DND-41 (cell line): ENCODE measurements at places on chromosomes 2 and 18.
A peak's percentile ranks its signal among the peaks of the same experiment; 100 is the strongest.

DNA sequence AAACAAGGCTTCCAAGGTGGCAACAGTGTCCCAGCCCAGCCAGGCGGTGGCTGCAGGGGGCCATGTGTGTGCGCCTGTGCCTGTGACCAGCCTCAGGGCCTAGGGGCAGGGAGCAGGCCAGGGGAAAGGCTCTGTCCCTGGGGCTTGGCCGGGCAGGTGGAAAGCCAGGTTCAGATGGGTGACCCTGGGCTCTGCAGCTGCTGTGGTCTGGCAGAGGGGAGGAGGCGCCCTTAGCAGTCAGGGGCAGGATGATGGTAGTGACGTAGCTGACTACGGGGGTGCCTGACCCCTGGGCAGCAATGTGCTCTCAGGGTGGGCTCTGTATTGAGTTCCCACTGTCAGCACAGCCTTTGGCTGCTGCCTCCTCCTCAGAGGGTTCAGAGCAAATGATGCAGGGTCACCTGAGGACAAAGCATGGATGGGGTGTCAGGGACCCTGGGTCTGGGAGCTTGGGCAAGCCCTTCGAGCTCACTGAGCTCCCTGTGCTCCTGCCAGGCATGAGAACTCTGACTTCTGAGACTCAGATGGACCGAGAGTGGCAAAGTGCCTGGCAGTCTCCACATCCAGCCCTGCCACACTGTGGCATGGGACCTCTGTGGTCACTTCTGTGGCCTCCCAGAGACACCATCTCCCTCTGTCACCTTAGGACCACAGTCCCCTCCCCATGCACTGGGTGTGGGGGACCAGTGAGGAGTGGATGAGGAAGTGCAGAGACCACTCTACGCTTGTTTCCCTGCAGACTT is 56.6 kb upstream of the ALPP start:
- H3K36me3 ChIP-seq: no peaks in the 10 kb centered on the region
- H3K27me3 ChIP-seq: no peaks in the 10 kb centered on the region
- H3K4me1 ChIP-seq: peaks cover 5% of the 10 kb centered on the region
- no peak for DNase-seq

- no peaks in the 10 kb centered on the region for H3K27me3 ChIP-seq
- H3K36me3 ChIP-seq: no peaks in the 10 kb centered on the region
- no peak overlapping the region for H3K27ac ChIP-seq
- H3K4me3 ChIP-seq: no peak overlapping the region
Observed at GRCh38 chr2:111071600-111072171, 49.0 kb upstream of the BCL2L11 start.

DNA sequence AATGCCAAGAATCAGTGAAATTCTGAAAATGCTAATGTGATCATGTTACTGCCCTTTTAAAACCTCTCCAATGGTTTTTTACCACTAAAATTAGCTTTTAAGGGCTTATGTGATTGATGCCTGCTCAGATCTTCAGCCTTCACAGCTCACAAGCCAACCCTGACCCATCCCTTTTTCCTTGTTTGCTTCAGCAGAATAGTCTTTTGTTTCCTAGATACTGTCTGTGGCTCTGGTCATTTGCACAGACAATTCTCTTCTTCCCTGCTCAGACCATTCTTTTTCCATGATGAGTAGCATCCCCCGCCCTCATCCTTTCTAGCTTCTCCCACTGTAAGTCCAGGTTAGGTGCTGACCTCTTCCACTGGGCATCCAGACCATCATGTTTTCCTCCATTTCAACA is 164.9 kb upstream of the NT5C1B start:
- no peaks in the 10 kb centered on the region for H3K4me1 ChIP-seq
- H3K36me3 ChIP-seq: no peaks in the 10 kb centered on the region
- H3K27ac ChIP-seq: no peak overlapping the region
- no peak for DNase-seq

DNA sequence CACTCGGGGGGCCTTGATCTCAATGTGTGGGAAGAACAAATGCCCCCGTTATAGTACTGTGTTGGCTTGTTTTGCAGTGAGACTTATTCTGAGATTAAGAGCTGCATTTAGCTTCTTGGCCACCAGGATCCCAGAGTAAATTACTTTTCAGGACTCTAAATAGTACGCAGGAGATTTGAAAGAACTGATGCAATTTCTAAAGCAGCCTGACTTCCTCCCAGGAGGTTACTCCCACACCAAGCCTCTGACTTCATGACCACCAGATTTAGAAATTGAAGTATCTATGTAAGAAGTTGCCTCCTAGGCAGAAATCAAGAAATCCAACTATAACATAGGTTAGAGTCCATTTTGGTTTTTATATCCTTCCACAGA is 67.0 kb downstream of the FEZ2 start:
- no peaks in the 10 kb centered on the region for H3K4me1 ChIP-seq
- no peaks in the 10 kb centered on the region for H3K36me3 ChIP-seq
- H3K4me3 ChIP-seq: no peak overlapping the region
- H3K27me3 ChIP-seq: no peaks in the 10 kb centered on the region

- no peaks in the 10 kb centered on the region for H3K4me1 ChIP-seq
- H3K36me3 ChIP-seq: no peaks in the 10 kb centered on the region
- H3K27me3 ChIP-seq: no peaks in the 10 kb centered on the region
- H3K27ac ChIP-seq: no peak overlapping the region
- H3K4me3 ChIP-seq: no peak overlapping the region
Observed at GRCh38 chr2:62382757-62383156, 123.2 kb downstream of the TMEM17 start.

GRCh38 chr2:173866874-173867618 is 98.1 kb downstream of the SP3 start:
- no peaks in the 10 kb centered on the region for H3K36me3 ChIP-seq
- no peak for DNase-seq
- H3K27ac ChIP-seq: no peak overlapping the region
- H3K27me3 ChIP-seq: no peaks in the 10 kb centered on the region
- no peak overlapping the region for H3K4me3 ChIP-seq
- H3K4me1 ChIP-seq: no peaks in the 10 kb centered on the region

GRCh38 chr2:18373664-18374063 is 186.8 kb downstream of the RDH14 start:
- no peaks in the 10 kb centered on the region for H3K4me1 ChIP-seq
- H3K27ac ChIP-seq: no peak overlapping the region

DNA sequence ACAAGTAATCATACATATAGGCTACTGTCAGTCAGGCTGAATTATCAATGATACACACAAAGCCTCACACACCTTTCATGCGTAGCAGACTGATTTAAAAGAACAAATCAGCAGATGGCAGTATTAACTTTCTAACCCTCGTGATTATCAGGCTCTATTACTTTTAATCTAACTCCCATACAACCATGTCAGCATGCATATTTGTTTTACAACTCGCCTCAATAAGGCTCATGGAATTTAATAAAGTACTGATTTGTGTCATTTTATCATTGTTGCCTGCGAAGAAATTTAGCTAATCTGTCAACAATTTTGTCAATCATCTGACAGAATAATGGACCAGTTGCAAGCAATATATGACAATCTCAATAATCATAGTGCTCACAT is 82.8 kb downstream of the SLC25A12 start:
- H3K4me3 ChIP-seq: no peak overlapping the region
- no peaks in the 10 kb centered on the region for H3K4me1 ChIP-seq
- no peaks in the 10 kb centered on the region for H3K27me3 ChIP-seq
- H3K27ac ChIP-seq: no peak overlapping the region

GRCh38 chr18:48832938-48833700 is 117.6 kb downstream of the SMAD7 start:
- no peaks in the 10 kb centered on the region for H3K27me3 ChIP-seq
- DNase-seq: no peak
- no peak overlapping the region for H3K4me3 ChIP-seq
- peaks cover 6% of the 10 kb centered on the region; the same call in 1 of the 2 replicates for H3K4me1 ChIP-seq
- no peaks in the 10 kb centered on the region for H3K36me3 ChIP-seq
- H3K27ac ChIP-seq: peak overlapping the region; percentile 16; the same call in 1 of the 2 replicates

GRCh38 chr18:45687621-45688020 is 36.4 kb upstream of the SLC14A1 start:
- peak overlapping the region; percentile 100 for H3K27ac ChIP-seq
- peaks cover 83% of the 10 kb centered on the region for H3K4me1 ChIP-seq
- no peaks in the 10 kb centered on the region for H3K36me3 ChIP-seq
- H3K27me3 ChIP-seq: no peaks in the 10 kb centered on the region
- peak overlapping the region; percentile 58 for H3K4me3 ChIP-seq

GRCh38 chr2:100274076-100274475 is 48.2 kb downstream of the LONRF2 start:
- H3K36me3 ChIP-seq: no peaks in the 10 kb centered on the region
- DNase-seq: no peak
- no peaks in the 10 kb centered on the region for H3K27me3 ChIP-seq
- peaks cover 11% of the 10 kb centered on the region for H3K4me1 ChIP-seq

DNA sequence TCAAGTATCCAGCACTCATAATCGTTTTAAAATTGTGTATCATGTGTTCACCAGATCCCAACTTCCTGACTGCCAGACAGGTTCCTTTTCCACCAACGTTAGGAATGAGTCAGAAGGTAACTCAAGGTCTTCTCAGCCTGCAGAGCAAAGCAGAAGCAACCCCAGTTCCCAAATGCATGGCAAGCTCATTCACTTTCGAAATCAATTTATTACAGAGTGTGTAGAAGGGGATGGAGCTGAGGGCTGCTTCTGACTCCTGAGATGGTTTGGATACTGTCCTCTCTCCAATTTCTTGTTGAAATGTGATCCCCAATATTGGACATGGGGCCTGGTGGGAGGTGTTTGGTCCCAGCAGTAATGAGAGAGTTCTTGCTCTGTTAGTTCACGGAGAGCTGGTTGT is 114.5 kb downstream of the PIEZO2 start:
- no peak for DNase-seq
- no peak overlapping the region for H3K4me3 ChIP-seq
- no peaks in the 10 kb centered on the region for H3K36me3 ChIP-seq
- no peaks in the 10 kb centered on the region for H3K4me1 ChIP-seq

DNA sequence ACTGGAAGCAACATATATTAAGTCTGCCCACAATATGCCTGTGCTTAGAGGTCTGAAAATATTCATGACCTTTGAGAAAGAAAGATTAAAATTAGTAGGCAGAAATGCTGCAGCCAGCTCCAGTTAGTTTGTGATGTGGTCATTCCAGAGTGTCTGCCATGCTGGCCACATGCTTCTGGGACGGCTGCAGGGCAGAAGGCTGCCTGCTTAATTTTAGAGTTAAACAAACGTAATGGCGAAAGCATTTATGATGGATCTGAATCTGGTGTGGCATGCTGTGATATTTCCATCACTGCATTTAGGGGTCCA is 95.4 kb downstream of the FHOD3 start:
- no peak for DNase-seq
- H3K4me1 ChIP-seq: no peaks in the 10 kb centered on the region
- H3K4me3 ChIP-seq: no peak overlapping the region
- H3K27me3 ChIP-seq: no peaks in the 10 kb centered on the region
- H3K27ac ChIP-seq: no peak overlapping the region
- no peaks in the 10 kb centered on the region for H3K36me3 ChIP-seq

DNA sequence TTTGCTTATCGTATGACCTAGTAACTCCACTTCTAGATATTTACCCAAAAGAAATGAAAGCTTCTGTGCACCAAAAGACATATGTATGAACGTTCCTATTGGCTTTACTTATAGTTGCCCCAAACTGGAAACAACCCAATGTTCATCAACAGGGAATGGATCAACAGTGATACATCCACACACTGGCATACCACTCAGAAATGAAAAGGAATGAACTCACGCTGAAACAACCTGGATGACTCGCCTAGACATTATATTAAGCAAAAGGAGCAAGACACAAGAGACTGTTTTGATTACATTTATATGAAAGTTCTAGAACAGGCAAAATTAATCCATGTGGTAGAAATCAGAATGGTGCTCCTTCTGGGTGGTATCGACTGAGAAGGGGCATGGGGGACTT is 18.9 kb downstream of the ADRA2B start:
- no peak overlapping the region for H3K4me3 ChIP-seq
- H3K27me3 ChIP-seq: no peaks in the 10 kb centered on the region
- peaks cover 14% of the 10 kb centered on the region for H3K4me1 ChIP-seq
- H3K27ac ChIP-seq: no peak overlapping the region
- no peaks in the 10 kb centered on the region for H3K36me3 ChIP-seq
- DNase-seq: no peak

GRCh38 chr18:6434987-6435709 is 20.4 kb upstream of the L3MBTL4 start:
- H3K36me3 ChIP-seq: no peaks in the 10 kb centered on the region
- H3K4me1 ChIP-seq: no peaks in the 10 kb centered on the region
- H3K4me3 ChIP-seq: no peak overlapping the region
- no peak for DNase-seq
- H3K27ac ChIP-seq: no peak overlapping the region

DNA sequence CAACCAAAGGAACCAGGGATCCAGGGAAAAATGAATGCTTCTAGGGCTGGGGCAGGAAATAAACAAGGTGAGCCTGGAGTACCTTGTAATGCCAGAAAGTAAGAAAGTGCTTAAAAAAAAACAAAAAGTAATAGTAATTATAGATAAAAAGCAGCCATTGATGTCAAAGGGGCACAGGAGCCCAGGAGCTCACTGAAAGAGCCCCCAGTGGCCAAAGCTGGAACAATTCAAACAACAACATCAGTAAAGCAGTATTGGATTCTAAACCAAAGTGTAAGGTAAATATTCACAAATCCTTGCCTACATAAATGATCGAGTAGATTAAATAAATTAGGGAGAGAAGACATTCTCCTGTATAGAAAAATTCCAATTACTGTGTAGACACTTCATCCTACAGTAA is 114.3 kb upstream of the ARL4C start:
- H3K27ac ChIP-seq: no peak overlapping the region
- no peaks in the 10 kb centered on the region for H3K4me1 ChIP-seq
- H3K4me3 ChIP-seq: no peak overlapping the region

DNA sequence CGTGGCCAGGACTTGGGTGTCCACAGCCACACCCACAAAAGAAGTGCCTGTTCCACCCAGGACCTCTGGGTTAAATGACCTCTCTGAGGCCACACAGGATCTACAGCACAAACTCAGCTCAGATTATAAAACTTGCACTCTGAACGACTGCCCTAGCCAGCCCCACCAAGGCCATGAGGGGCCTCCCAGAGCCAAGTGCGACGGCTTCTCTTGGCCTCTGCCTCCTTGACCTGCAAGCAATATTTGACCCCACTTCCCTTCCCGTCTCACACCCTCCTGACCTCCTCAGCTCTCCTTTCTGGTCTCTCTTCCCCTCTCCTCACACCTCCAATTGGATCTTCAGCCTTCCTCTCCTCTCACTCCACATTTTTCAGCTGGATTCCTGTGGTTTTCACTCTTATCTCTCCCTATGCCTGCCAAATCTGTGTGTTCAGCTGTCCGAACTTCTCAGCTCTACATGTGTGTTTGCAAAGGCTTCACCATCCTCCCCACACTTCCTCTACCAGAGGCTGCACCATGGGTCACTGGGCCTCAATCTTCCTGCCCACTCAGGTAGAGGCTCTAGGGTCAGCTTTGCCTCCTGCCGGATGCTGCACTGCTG is 25.3 kb upstream of the STEAP3 start:
- no peak overlapping the region for H3K4me3 ChIP-seq
- peaks cover 9% of the 10 kb centered on the region for H3K27me3 ChIP-seq
- no peak for DNase-seq

GRCh38 chr2:232485348-232485756 is 2.3 kb downstream of the ECEL1 start:
- H3K36me3 ChIP-seq: no peaks in the 10 kb centered on the region
- H3K4me1 ChIP-seq: no peaks in the 10 kb centered on the region
- no peaks in the 10 kb centered on the region for H3K27me3 ChIP-seq
- H3K27ac ChIP-seq: no peak overlapping the region
